Left hindlimb (tissue), 1 donor: ENCODE measurements at places on chromosomes 2 and 18.

DNA sequence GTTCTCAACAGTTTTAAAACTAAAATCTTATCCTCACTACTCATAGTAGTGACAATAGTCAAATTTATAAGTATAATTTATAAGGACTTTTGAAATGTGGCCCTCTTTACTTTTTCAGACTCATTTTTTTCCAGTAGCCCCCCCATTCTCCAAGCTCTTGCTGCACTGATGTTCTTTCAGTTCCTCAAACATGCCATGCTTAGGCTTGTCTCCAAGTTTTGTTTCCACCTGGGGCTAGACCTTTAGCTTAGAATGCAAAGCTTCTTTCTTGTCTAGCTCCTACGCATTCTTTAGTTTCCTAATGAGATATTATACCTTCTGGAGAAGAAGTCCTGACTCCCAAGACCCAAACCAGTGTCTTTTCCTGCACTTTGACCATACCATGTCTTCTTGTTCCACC is 222.6 kb downstream of the NOL4 start:
- no peak for DNase-seq

GRCh38 chr2:135685361-135685760 is 56.3 kb upstream of the UBXN4 start:
- no peak for DNase-seq

- DNase-seq, result peak; percentile 81
These were observed 125.3 kb downstream of the ZFP36L2 start for GRCh38 chr2:43100883-43101662.

DNA sequence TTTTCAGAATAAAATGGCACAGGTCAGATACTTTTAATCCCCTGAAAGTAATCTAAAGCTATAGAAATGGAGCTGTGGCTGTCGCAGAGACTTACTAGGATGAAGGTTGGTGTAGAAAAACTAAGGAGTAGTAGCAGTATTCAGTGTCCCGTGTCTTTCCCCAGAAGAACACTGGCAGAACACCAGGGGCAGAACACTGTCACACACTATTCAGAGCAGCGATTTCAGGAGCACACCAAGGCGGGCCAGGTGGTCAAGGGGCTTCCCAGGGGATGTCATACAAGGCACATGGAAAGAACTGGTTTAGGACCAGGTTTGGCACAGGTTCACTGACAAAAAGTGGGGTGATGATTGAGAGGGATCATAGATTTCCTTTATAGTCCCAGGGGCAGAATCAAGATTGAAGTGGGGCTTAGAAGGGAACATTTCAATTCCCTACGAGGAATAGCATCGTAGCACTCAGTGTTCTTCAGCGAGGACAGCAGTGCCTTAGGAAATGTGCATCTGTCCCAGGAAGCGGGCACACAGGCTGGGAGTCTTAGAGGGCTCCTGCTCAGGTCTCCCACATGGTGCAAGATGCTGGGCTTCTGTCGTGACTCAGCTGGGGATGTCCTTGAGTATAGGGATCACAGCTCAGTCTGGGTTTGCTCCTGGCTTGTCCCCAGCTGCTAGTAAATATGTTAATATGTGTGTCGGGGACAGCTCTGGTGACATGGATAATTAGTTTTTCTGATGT is 22.6 kb downstream of the BCL2L11 start:
- no peak for DNase-seq

GRCh38 chr2:198315791-198316630 is 511.6 kb downstream of the PLCL1 start:
- DNase-seq, result no peak

- no peak for DNase-seq
These were observed 193.5 kb downstream of the EIPR1 start for GRCh38 chr2:3184167-3184566.

DNA sequence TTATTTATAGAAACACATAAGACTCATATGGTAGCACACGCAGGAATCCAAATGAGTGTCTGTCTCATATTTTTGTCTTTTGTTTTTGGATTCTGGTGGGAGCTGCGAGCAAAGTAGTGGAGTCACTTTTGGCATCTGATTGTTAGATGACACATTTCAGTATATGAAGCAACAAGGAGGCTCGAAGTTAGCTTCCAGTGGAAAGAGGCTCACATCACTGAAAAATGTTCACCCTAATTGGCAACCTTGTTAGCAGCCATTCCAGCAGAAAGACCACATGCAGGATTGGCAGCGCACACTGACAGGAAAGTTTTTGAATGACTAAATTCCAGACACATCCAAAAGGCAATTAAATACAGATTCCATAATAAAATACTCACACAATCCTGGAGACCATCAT is 87.4 kb downstream of the MYT1L start:
- DNase-seq, result no peak

- DNase-seq, result no peak
These were observed 14.4 kb downstream of the HOXD3 start for GRCh38 chr2:176171351-176172006.

DNA sequence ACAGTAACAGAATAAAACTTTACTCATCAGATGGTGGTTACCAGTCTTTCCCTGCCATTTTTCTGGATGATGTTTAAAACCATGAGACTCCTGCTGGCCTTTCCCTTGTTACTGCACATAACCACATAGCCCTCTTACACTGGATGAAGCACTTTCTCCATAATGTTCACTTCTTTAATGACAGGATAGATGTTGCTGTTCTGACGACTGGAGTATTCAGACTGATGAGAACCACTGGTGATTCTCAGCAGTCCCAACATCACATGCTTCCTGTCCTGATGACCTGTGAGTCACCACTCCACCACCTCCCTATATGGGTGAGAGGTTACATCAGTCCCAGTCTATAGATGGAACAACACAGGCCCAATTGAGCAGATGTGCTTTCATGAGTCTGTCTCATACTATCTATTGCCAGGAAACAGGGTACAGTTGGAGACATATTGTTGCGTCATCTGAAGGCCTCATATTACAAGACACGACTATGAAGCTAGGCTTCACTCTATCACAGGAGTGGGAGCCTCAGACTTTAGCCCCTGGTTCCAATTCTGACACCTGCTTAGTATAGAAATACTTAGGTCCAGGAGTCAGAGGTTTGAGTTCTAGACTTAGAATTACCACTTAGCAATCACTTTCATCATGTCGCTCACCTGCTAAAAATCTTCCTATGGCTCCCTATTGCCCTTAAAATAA is 145.7 kb upstream of the KLF7 start:
- DNase-seq, result no peak

GRCh38 chr18:39672171-39672570 is 2106.6 kb upstream of the CELF4 start:
- no peak for DNase-seq

DNA sequence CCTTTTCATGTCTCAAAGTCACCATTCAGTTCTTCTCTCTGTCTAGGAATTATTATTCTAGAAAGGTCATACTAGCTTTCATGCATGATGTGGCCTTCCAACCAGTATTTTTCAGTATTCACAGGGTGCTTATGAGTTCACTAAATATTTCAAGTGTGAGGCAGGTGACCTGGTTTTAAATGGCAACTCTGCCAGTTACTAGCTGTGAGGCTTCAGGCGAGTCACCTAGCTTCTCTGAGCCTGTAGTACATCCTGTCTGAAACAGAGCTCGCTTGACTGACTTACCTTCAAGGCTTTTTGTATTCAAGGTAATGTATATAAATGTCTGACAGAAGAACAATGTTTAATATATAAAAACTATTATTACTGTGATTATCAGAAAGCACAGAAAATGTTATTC is 19.4 kb upstream of the ACVR1 start:
- no peak for DNase-seq

DNA sequence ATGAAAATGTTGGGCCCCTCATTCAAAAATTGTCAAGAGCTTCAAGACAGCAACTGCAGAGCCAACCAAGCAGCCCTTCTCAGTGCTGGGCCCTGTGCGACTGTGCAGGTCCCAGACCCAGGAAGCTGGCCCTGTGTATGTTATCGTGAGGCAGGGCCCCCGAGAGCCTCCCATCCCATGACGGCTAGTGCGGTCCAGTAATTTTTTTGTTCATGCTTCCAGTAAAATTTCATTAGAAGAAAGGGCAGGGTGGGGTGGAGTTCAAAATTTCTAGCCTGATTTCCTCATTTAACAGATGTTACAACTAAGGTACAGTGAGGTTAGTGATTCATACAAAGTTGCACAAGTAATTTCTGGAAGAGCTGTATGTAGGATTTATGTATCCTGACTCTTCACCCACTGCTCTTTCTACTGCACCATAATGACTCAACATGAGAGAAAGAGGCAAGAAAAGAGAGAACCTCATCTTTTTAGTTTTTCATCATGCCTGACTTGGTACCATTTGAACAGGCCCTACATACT is 105.5 kb downstream of the ZEB2 start:
- no peak for DNase-seq

- DNase-seq, result no peak
These were observed 195.4 kb downstream of the ZEB2 start for GRCh38 chr2:144324446-144325045.

DNA sequence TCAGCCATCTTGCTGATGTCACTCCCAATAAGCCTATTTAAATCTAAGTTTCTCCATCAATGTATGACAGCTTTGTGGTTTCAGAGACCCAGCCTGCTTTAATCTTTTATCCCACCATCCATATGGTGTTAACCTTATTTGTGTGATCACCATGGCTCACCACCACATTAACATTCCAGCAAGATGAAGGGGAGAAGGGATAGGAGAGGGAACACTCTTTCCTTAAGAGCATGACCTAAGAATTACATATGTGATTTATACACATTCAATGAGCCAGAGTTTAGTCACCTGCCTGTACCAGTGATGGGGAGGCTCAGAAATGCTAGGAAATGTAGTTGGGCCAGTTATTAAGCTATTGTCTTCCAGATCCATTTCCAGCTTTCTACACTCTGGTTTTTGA is 44.5 kb upstream of the CHN1 start:
- DNase-seq, result no peak

GRCh38 chr2:24855022-24855622 is 61.9 kb downstream of the CENPO start:
- DNase-seq, result no peak

DNA sequence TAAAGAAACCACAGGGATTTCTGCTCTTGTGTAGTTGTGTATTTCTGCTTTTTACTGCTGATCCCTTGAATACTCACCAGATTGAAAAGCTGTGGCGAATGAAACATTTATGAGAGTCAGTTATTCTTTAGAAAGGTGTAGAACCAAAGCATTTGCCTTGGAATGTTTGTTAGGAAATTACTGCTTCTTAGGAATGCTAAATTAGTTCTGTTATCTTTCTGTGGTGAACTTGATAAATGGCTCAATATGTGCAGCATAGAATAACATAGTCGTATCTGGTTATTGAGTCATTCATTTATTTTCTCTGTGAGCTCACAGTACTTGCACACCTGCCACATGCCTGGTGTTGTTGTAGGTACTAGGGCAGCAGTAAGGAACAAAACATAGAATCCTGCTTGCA is 57.0 kb upstream of the FAM237A start:
- no peak for DNase-seq

DNA sequence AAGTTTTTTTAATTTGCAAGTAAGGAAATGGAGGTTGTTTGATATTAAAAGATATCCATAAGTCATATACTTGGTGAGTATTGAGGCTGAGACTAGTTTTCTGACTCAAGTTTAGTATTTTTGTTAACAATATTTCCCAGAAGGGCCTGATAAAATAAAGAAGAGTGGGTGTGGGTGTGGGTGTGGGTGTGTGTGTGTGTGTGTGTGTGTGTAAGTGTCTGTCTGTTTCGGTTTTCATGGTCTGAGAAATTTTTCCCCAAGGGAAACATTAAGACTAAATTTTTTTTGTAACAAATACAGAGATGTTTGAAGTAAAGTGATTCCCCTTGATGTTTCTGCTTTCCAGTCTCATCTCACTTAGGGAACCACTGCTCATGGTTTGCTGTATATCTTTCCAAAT is 36.5 kb downstream of the PPM1B start:
- no peak for DNase-seq

- no peak for DNase-seq
These were observed 328.4 kb downstream of the DYSF start for GRCh38 chr2:71781695-71782228.

- no peak for DNase-seq
These were observed 18.8 kb upstream of the RAB31 start for GRCh38 chr18:9689253-9689652.

- no peak for DNase-seq
These were observed 60.4 kb upstream of the SOS1 start for GRCh38 chr2:39181297-39181696.

DNA sequence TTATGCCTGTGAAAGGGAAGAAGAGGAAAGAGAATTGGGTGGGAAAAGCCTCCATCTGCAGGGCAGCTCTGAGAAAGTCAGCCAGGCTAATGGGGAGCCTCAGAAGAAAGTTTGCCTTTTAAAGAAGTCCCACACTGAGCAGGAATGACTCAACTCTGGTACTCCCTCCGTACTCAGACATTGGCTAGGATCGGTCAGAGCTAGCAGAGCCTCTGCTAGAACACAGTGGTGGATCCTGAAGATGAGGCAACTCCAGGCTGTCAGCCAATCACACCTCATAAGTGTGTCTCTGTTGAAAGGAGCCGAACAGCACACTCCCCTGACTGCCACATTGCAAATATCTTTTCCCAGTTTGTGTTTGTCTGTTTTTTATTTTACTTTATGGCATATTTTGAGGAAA is 96.9 kb downstream of the HNRNPLL start:
- peak; percentile 69 for DNase-seq

DNA sequence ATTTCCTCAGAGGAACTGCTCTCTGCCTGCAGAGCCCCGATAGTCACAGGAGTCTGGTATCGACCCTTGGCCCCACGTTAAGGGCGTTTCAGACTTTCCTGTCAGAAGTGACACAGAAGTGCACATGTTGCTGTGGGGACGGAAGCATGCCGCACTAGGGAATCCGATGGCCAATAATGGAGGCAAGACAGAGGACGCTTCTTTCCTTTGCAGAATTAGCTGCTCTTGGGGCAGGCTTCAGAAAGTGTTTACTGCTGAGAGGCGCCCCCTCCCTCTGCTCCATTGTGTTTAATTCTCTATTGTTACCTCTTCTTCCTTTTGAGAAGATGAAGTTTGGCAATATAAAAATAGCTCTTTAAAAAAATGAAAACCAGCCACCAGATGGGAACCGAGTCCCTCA is 118.6 kb upstream of the EML6 start:
- no peak for DNase-seq

DNA sequence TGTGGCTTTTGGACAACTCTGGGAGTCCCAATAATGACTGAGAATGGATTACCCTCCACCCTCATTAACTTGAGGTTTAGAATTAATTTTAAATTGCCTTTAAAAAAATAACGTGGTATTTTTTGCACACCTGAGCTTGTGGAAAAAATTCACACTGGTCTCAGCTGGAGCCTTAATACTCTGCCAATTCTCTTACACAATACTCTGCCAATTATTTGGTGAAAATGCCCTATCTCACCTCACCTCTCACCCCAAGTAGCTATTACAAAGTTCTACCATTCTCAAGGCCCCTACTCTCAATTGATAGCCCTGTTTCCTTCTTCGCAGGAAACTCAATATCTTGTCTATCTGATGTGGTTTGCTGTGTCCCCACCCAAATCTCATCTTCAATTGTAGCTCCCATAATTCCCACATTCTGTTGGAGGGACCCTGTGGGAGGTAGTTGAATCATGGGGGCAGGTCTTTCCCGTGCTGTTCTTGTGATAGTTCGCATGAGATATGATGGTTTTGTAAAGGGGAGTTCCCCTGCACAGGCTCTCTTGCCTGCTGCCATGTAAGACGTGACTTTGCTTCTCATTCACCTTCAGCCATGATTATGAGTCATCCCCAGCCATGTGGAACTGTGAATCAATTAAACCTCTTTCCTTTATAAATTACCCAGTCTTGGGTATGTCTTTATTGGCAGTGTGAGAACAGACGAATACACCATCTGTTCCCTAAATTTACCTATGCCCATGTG is 27.4 kb upstream of the C2orf69 start:
- DNase-seq, result no peak

GRCh38 chr2:74428675-74429074 is 7.1 kb downstream of the WDR54 start:
- no peak for DNase-seq

- DNase-seq, result no peak
These were observed 431.5 kb upstream of the MMADHC start for GRCh38 chr2:150019063-150019462.
